Stimulated activated CD4-positive, alpha-beta T cell treated with anti-CD3 and anti-CD28 coated beads, Interleukin-4, amount 100 ng/mL, for 1 hour (primary cell): ENCODE measurements at places on chromosomes 13 and 19.
A peak's percentile ranks its signal among the peaks of the same experiment; 100 is the strongest.

DNA sequence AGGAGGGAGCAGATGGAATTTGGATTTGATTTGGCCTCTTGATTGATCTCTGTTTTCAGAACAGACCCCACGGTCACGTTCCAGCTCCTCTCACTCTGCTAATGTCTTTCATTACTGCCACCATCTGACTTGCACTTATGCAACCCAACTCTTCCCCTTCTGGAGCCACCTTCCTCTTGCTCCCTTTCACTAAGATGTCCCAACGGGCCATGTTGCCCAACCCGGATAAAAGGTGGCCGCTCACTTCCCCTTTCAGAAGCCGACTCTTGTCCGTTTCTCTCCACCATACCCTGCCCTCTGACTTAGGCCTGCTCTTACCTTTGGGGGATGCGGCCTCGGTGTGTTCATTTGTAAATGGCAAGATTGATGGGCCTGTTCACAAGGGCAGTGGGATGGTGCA is 27.4 kb upstream of the CYP4F8 start:
- no peak for DNase-seq

- no peak for DNase-seq
These were observed 123.8 kb downstream of the TM9SF2 start for GRCh38 chr13:99624936-99625540.

DNA sequence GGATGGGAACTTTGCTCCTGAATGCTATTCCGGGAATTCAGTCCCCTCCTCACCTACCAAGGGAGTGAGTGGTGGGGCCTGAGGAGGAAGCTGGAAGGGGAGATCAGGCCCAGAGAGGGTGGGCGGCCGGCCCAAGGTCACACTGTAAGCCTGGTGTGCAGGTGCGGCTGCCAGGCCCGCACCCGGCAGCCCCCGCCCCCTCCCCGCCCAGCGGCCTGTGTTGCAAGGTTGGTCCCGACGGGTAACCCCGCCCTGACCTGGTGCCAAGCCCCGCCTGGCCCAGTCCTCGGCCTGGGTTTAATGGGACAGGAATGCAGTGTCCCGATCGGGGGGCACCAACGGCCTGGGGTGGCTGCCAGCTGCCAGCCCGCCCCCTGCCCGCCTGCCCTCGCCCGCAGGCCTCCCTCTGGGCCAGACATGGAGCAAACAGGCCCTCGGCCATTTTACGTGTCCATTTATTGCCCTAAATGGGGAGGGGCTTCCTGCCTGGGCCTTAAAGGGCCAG is 5.5 kb downstream of the ZBTB7A start:
- DNase-seq = no peak

DNA sequence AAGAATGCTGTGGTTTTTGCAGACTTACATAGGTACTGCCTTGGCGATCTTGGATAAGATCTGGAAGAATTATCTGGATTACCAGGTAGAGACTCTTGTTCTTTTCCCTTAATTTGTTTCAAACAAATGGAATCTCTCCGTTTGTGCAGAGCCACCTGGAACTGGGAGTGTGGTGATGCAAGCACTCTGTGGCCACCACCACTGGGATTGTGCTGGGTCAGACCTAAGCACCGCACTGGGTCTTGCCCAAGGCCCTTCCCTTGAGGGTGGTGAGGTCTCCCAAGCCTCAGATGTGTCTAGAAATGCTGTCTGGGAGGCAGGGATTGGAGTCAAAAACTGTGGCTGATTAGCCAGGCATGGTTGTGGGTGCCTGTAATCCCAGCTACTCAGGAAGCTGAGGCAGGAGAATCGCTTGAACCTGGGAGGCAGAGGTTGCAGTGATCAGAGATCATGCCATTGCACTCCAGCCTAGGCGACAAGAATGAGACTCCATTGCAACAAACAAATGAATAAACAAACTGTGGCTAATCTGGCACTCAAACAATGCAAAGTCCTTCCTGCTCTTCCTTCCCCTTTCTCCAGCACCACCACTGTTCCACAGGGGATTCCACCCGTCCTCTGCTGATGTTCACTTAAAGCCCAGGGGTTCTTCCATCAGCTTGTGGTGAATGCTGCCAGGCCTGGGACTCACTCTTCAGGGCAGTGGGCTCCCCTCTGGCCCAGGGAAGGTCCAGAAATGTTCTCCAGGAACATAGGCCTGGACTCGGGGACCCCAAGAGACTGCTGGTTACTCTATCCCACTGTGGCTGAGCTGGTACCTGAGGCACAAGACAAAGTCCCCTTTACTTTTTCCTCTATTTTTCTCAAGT is 10.8 kb upstream of the CEACAM1 start:
- DNase-seq = no peak

DNA sequence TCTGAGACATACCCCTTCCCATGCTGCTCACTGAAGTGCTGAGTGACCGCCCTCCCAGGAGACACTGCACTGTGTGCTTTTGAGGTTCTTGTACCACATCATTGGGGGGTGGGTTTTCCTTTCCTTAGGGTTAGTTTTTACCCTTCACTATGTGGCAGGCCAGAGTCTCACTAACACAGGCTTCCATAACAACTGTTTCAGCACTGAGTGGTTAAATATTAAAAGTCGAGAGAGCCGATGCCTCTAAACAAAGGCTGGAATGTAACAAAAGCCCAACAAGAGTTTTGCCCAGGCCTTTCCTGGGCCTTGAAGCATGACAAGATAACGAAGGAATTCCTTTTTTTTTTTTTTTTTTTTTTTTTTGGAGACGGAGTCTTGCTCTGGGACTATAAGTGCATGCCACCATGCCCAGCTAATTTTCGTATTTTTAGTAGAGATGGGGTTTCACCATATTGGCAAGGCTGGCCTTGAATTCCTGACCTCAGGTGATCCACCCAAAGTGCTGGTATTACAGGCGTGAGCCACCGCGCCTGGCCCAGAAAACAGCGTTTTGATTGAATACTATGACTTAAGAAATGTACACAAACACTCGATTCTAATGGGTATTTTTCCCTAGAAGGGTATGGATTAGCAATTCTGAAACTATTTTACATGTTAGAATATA is 46.5 kb downstream of the ZNF823 start:
- no peak for DNase-seq

DNA sequence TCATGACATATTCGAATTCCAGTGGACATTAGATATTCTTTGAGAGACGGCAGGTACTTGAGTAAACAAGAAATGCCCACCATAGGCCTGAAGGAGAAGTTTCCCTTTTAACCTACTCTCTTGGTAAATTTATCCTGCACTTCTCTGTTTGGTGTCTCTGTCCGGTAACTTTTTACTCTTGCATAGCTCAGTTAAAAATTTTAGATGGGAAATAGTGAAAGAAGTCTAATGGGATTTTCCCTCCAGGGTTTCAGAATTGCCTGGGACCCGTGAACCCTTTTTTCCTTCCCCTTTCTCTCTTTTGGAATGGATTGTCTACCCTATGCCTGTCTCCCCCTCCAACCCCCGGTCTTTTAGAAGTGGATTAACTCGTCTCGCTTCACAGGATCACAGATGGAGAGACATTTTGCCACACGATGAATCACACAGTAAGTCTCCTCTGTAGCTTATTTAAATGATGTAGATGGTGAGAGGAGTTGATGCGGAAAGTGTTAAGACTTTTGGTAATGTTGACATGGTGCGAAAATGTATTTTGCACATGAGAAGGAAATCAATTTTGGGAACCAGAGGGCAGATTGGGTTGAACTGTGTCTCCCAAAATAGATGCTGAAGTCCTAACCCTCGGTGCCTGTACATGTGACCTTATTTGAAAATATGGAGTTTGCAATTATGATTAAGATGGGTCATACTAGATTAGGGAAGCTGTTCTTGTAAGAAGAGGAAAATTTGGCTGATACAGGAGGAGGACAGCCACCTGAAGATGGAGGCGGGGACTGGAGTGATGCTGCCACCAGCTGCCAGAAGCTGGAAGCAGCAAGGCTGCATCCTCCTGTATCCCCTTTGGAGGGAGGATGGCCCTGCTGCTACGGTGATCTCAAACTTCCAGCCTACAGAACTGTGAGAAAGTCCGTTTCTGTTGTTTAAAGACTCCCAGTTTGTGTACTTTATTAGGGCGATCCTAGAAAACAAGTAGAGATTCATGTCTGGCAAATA is 711 bp upstream of the MIPEP start:
- no peak for DNase-seq

DNA sequence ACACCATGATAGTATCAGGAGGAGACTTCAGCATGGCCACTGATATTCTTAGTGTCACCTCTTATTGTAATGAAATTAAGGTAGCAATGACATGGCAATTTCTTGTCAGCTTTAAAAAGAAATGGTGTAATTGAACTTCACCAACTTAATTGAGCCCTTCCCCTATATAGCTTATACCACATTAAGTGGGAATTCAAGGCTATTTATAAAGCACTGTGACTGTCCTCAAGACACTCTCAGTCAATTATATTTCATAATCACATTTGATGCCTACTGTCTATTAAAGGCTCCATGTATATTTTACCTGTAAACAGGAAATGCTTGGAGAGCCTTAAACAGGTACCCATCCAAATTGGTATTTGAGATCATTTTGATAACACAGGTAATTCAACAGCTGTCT is 28.3 kb downstream of the KLF12 start:
- DNase-seq = no peak

DNA sequence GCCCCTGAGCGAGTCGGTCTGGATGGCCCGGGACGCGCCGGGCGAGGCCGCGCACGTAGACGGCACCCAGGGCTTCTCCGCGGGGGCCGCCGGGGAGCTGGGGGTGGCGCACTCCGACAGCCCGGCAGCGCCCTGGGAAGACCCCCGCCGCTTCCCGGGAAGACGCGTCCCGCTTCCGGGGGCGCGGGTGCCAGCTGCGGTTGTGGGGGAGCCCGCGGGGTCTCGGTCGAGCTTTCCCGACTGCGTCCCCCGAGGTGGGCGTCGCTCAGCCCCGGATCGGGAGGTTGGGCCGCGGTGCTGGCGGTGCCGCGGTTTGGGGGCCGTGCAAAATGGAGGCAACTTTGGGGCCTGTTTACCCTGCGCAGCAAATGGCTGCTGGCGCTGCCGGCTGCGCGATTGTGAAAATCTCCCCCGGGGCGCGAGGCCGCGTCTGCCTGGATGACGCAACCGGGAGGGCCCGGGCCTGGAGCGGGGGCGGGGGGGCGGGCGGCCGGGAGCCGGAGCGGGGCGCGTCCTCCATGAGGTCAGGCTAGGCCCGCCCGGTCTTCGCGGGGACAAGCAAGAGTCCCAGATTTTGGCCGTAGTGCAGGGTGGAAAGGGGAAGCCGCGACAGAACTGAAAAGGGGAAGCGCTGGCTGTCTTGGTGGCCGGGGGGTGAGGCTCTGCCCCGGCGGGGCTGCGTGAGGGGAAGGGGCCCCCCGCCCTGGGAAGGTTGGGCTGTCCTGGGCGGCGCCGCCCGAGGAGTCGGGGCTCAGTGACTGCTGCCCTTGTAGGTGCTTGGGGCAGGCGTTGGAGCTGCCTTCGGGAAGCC is 11.3 kb downstream of the PEAK3 start:
- peak; percentile 79 for DNase-seq

- no peak for DNase-seq
These were observed 286.5 kb downstream of the MTUS2 start for GRCh38 chr13:29106651-29107050.

GRCh38 chr13:66888698-66889097 is 341.4 kb downstream of the PCDH9 start:
- DNase-seq = no peak
